CD4-positive, alpha-beta T cell treated with Interleukin-17A for 1 hour (primary cell): ENCODE measurements at places on chromosomes 4 and X.

- no peak for DNase-seq
Measured at GRCh38 chr4:116923389-116923788, 162.0 kb downstream of the TRAM1L1 start.

DNA sequence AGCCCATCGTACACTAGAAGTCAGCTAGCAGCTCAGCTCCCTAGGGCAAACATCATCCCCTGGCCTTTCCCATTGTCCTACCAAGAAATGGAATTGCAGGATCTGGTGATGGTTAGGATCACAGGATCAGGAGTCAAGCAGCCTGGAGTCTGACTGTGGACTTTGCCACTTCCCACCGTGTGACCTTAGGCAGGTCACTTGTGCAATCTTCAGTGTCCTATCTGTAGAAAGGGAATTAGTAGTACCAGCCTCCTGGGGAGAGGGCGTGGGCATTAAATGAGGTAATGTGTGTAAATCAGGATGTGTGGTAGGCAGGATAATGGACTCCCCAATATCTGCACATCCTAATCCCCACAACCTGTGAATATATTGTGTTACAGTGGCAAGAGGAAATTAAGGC, 38.6 kb upstream of the APLN start:
- no peak for DNase-seq

DNA sequence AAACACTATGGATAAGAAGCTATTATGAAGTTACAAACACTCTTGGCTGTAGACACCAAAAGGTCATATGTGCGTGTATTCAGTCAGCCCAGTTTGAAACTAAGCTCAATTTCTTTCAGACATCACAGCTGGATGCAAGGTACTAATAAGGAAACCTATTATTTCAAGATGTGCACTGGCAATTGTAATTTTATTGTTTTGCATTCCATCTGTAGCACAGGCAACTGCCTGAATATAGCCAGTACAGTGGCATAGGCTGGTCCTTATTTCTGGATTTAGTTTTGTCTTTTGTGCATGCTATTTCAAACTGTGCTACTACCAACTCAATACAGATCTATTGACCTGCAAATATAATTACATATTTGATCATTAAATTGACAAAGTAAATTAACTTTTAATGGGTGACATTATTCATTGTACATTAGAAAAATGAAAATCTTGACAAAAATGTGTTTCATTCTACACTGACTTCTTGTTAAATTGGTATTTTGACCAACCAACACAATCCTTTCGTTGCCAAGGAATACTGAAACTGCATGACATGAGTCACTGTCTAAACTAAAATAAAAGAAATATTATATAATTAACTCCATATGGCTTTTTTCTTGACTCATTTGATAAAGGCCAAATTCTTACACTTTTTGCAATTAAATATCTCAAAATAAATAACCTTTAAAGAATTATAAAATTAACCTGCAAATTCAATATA, 594.3 kb upstream of the ADGRL3 start:
- DNase-seq: no peak

DNA sequence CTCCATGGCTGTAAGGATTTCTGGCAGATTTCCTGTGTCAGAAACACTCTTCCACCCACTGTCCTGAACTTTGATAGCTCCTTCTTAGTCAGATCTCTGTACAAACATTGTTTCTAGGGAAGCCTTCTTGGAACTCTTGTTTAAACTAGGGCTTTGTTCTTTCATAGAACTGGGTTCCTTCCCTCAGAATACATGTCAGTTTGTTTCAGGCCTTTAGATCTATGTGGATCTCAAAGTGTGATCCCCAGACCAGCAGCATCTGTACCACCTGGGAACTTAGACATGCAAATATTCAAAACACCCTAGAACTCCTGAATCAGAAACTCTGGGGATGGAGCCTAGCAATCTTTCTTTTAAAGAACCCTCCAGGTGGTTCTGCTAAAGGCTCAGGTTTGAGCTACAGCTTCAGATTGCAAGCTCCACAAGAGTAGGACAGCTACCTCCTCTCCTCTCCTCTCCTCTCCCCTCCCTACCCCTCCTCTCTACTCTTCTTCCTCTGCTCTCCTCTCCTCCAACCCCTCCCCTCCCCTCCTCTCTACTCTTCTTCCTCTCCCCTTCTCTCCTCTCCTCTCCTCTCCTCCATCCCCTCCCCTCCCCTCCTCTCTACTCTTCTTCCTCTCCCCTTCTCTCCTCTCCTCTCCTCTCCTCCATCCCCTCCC, 12.7 kb downstream of the RASSF6 start:
- no peak for DNase-seq

DNA sequence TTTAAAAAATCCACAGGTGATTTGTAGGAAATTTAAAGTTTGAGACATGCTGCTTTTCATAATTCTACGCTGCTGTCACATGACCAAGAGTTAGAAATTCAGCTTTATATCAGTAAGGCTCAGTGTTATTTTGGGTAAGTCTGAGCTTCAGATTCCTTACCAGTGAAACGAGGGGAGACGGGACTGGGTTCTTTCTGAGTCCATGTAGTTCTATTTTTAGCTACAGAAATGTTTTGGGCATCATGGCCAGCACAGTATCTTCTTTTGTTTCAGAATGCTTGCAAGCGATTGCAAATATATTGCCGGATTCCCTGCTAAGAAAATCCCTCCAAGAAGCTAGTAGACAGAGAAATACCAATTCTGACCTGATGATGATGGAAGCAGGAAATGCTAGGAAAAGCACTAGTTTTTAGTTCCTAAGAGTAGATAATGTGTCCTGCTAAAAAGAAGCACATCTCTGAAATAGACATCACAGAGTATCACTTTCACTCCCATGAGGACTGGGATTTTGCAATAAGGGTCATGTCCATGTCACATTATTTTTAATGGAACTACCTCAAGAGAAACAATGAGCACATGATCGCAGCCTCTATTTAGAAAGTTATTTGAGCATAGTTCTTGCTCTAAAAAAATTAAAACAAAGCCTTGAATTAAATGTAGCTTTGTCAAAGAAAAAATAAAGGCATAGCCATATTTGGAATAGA, 10.9 kb downstream of the ATP1B4 start:
- DNase-seq: no peak

GRCh38 chr4:188143731-188144130, 4.5 kb downstream of the TRIML1 start:
- DNase-seq: no peak

DNA sequence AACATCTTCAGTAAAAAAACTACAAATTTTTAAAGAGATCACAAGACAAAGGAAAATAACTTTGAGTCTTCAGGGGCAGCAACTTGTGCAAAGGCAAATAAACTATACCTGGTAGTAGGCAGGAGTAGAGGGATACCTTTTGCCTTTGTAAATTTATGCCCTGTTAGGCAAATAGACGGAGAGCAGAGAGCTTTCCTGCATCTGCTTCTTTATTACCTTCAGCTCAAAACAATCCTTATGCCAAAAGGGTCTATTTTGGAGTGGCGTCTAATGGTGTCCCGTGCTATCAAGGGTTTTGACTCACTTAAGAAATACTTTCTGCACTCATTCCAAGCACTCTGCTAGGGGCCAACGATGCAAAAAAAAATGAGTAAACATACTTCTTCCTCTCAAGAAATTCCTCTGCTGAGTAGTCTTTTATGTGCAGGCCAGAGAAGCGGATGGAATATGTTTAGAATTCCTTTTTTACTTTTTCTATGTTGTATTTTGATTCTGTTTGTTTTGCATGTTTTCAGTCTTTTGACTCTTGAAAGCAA, 131.9 kb downstream of the ANXA5 start:
- no peak for DNase-seq

DNA sequence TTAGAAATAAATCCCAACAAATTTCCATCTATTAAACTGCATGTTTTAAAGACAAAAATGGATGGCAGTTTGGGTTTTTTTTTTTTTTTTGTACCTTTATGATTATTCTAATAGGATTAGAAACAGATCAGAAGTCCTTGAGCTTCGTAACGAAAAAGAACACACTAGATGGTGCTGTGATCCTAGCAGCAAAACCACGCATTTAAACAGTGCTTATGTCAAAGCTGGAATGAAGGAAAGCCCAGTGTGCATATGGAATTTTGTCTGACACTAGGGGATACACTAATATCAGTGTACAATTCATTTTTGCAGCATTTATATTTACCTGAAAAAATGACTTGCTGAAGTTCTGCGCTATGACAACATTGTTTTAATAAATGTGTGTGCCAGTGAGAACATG, 229.1 kb downstream of the VEGFC start:
- DNase-seq: no peak

- no peak for DNase-seq
Measured at GRCh38 chr4:112156112-112156511, 10.9 kb downstream of the FAM241A start.

DNA sequence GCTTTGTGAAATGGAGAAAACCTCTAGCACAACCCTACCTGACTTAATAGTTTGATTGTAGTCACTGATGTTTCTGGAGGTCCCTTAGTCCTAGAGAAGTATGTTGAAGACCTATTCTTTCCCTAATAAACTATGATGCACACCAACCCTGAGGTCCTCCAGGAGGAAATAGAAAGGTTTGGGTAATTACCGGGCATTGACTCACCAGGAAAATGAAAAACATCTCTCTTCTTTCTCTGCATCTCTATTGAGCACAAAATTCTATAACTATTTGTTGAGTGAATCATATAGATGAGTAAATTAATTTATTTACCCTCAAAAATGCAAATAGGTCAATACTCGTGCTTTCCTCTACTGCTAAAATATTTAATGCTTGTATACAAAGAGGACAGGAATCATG, 582.4 kb upstream of the FAM241A start:
- DNase-seq: no peak

GRCh38 chr4:8647094-8647570, 54.6 kb downstream of the CPZ start:
- DNase-seq: no peak

DNA sequence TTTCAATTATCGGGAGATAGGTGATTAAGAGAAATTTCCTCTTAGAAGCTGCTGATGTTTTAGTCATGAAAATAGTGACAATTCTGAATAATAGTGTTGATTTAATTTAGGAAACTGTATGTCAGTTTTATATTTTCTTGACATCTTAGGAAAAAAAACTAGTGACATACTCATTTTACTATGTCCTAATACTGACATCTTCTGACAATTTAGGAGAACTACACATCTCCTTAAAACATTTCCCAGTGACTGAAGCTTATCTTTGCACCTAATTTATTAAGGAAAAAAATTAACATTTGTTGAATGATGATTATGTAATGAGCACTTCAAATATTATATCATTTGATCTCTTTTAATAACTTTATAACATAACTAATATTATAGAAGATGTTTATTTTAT, 42.0 kb upstream of the RBMXL3 start:
- DNase-seq: no peak

DNA sequence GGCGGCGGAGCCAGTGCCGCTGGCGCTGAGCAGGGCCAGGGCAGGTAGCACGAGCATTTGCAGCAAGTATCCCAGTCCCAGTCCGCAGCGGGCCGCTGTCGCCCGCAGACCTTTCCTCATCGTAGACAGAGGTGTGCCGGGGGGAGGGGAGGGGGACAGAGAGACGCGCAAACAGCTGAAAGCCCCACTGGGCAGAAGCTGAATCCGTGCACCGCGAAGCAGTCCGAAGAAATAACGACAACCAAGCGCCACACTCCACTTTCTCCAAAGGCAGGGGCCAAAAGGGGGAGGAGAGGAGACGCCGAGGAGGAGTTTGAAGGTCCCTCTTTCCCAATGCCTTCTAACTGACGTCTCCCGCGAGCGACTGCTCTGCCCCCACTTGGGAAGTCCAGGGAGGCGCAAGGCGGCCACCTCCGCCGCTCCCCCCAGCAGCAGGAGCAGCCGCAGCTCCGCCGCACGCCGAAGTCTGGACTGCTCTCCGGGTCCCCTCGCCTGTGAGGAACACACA, at the start of gene UNC5C:
UNC5C (minus strand) TSS at position 236 of the 508 bp plus-strand sequence.
- no peak for DNase-seq
